Central memory CD8-positive, alpha-beta T cell (primary cell): ENCODE measurements at places on chromosomes 13 and 19.

DNA sequence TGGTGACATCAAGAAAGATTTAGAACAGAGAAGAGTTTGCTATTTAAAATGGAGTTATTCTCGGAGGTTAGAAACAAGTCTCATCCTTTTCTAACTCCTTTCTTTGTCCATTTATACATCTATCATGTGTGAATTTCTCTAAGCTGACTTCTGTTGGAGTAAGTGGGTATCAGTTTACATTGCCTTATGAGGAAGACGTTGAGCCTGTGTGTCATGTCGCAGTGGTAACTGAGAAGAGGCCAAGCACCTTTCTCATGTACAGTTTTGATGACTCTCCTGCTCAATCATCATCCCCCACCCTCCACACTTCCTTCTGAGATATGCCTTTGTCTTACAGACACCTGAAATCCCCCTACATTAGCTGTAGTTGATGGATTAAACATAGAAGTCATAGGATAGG lies 624.8 kb downstream of the LIG4 start:
- H3K4me1 ChIP-seq: no peaks in the 10 kb centered on the region
- no peak overlapping the region for H3K27ac ChIP-seq
- no peak for DNase-seq
- no peaks in the 10 kb centered on the region for H3K27me3 ChIP-seq
- no peaks in the 10 kb centered on the region for H3K36me3 ChIP-seq
- H3K4me3 ChIP-seq: no peak overlapping the region

- peaks cover 4% of the 10 kb centered on the region for H3K36me3 ChIP-seq
- peaks cover 20% of the 10 kb centered on the region for H3K4me1 ChIP-seq
- no peak overlapping the region for H3K4me3 ChIP-seq
- DNase-seq: no peak
- H3K27me3 ChIP-seq: no peaks in the 10 kb centered on the region
Measured at GRCh38 chr13:75766636-75767035, 130.5 kb downstream of the LMO7 start.

DNA sequence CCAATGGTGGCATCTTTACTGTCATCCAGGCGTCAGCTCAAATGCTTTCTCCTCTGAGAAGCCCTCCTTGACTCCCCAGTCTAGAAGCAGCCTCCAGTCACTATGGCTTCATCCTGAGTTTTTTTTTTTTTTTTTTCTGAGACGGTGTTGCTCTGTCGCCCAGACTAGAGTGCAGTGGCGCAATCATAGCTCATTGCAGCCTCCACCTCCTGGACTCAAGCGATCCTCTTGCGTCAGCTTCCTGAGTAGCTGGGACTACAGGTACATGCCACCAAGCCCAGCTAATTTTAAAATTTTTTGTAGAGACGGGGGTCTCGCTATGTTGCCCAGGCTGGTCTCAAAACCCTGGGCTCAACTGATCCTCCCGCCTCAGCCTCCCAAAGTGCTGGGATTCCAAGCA lies 4.2 kb downstream of the NRTN start:
- H3K27ac ChIP-seq: no peak overlapping the region
- H3K4me1 ChIP-seq: peaks cover 6% of the 10 kb centered on the region
- peaks cover 6% of the 10 kb centered on the region for H3K27me3 ChIP-seq
- peaks cover 13% of the 10 kb centered on the region for H3K36me3 ChIP-seq
- no peak overlapping the region for H3K4me3 ChIP-seq

DNA sequence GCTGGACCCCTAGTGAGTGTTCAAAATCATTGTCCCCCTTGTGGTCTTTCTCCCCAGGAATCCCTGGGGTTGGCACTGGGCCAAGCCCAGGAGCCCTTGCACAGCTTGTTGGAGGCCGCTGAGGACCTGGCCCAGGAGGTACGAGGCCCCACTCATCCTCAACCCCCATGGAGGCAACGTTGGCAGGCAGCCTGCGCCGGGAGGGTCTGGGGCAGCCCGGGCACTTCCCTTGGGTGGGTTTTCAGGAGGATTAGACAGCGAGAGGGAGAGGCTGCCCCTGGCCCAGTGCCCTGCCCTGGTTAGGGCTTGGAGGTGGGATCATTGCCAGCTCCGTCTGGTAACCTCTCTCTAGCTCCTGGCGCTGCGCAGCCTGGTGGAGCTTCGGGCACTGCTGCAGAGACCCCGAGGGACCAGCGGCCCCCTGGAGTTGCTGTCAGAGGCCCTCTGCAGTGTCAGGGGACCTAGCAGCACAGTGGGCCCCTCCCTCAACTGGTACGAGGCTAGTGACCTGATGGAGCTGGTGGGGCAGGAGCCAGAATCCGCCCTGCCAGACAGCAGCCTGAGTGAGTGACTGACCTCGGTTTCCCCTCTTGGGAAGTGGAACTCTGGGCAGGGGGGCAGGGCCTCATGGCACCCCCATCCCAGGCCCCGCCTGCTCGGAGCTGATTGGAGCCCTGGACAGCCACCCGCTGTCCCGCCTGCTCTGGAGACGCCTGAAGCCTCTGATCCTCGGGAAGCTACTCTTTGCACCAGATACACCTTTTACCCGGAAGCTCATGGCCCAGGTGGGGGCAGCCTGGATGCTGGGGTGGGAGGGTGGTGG lies 3.0 kb downstream of the ABCA7 start:
- peak overlapping the region; percentile 31 for H3K4me3 ChIP-seq
- peaks cover 32% of the 10 kb centered on the region for H3K4me1 ChIP-seq
- H3K27me3 ChIP-seq: no peaks in the 10 kb centered on the region
- no peak for DNase-seq
- no peak overlapping the region for H3K27ac ChIP-seq
- peaks cover 38% of the 10 kb centered on the region for H3K36me3 ChIP-seq

- no peak overlapping the region for H3K4me3 ChIP-seq
- no peak for DNase-seq
- peaks cover 1% of the 10 kb centered on the region for H3K36me3 ChIP-seq
- H3K4me1 ChIP-seq: no peaks in the 10 kb centered on the region
Measured at GRCh38 chr13:80255946-80256345, 85.0 kb downstream of the SPRY2 start.

GRCh38 chr19:46487178-46487801 lies 8.4 kb downstream of the PNMA8B start:
- peaks cover 5% of the 10 kb centered on the region for H3K36me3 ChIP-seq
- peaks cover 96% of the 10 kb centered on the region for H3K27me3 ChIP-seq
- H3K27ac ChIP-seq: no peak overlapping the region
- H3K4me3 ChIP-seq: no peak overlapping the region
- no peak for DNase-seq

DNA sequence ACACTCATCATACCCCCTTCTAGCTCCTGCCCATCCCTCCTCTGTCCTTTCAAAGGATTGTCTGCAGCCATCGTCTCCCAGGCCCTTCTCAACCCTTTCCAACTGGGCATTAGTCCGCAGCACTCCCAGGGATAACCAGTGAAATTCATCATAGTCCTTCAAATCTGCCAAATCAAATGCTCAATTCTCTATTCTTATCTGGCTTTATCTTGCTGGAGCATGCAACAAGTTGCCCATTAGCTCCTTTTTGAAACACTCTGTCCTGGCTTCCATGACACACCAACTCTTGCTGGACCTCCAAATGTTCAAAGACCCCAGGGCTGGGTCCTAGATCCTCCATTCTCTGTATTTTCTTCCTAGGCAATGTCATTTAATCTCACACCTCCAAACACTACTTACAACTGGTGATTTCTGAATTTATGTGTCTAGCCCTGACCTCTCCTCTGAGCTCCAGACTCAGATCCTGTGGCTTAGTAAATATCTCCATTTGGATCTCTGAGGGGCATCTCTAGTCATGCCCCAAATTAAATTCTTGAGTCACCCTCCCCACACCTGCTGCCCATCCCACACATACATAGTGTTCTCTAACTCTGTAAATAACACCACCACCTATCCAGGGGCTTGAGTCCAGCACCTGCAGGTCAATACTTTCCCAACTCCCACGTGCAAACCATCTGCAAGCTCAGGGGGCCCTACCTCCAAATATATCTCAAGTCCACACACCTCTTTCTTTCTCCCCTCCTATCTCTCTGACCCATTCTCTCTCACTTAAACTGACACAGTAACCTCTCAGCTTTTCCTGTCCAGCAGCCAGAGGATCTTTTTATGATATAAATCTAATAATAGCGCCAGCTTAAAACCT lies 9.1 kb upstream of the ANKRD10 start:
- no peaks in the 10 kb centered on the region for H3K36me3 ChIP-seq
- peaks cover 5% of the 10 kb centered on the region for H3K4me1 ChIP-seq
- no peak for DNase-seq
- H3K4me3 ChIP-seq: no peak overlapping the region
- peaks cover 79% of the 10 kb centered on the region for H3K27me3 ChIP-seq
- no peak overlapping the region for H3K27ac ChIP-seq

DNA sequence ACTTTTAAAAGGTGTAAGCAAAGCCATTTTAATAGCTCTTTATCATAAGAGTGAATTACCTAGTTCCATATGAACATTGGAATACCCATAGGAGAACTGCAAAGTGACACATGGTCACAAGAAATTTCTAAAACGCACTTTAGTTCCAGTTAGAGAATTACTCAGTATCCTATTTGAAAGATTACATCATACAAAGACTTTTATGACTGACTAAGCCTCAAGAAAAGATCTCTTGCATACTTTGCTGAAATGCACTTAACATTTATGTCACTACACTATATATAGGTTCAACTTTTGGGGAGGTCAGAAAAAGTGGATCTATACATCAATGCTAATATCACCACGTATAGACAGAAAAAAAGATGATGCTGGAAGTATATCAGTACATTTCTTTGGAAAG lies 7.1 kb downstream of the PCDH9 start:
- H3K4me1 ChIP-seq: no peaks in the 10 kb centered on the region
- no peak for DNase-seq
- H3K36me3 ChIP-seq: no peaks in the 10 kb centered on the region
- no peaks in the 10 kb centered on the region for H3K27me3 ChIP-seq
- no peak overlapping the region for H3K27ac ChIP-seq

GRCh38 chr19:50002386-50002960 lies 22.7 kb downstream of the VRK3 start:
- DNase-seq: no peak
- H3K4me1 ChIP-seq: peaks cover 20% of the 10 kb centered on the region
- H3K27me3 ChIP-seq: no peaks in the 10 kb centered on the region
- no peak overlapping the region for H3K27ac ChIP-seq

- no peak overlapping the region for H3K4me3 ChIP-seq
- H3K27me3 ChIP-seq: no peaks in the 10 kb centered on the region
- DNase-seq: no peak
- peaks cover 32% of the 10 kb centered on the region for H3K4me1 ChIP-seq
- no peak overlapping the region for H3K27ac ChIP-seq
Measured at GRCh38 chr19:14526423-14526822, 3.0 kb upstream of the TECR start.

- peak overlapping the region; percentile 19 for H3K27ac ChIP-seq
- H3K4me3 ChIP-seq: no peak overlapping the region
- peak; percentile 67 for DNase-seq
- H3K4me1 ChIP-seq: peaks cover 12% of the 10 kb centered on the region
Measured at GRCh38 chr19:51158474-51159129, 16.5 kb downstream of the SIGLEC7 start.

DNA sequence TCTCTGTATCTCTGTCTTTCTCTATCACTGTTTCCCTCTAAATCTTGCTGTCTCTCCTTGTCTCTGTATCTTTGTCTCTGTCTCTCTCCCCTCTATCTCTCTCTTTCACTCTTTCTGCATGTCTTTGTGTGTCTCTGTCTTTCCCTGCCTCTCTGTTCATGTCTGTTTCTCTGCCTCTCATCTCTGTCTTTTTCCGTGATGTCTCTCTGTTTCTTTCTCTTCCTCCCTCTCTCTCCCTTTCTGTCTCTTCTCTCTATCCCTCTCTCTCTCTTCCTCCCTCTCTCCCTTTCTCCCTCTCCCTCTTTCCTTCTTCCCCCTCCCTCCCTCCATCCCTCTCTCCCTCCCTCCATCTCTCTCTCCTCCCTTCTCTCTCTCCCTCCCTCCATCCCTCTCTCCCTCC lies 56.7 kb upstream of the NFIC start:
- H3K27ac ChIP-seq: no peak overlapping the region
- DNase-seq: no peak
- H3K4me3 ChIP-seq: no peak overlapping the region
- H3K36me3 ChIP-seq: no peaks in the 10 kb centered on the region

DNA sequence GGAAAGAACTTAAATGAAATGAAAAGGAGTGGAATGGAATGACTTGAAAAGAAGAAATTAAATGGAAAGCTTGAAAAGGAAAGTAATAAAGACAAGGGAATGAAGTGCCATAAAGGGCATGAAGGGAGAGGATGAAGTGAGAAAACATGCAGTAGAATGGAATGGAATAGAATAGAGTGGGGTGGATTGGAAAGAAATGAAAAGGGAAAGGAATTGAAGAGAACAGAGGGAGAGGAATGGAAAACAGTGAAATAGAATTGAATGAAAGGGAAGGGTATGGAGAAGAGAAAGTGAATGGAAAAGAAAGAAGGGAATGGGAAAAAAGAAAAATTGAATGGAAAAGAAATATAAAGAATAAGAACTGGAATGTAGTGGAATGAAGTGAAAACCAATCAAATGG lies 9.2 kb upstream of the ZNF180 start:
- no peak overlapping the region for H3K4me3 ChIP-seq
- no peaks in the 10 kb centered on the region for H3K36me3 ChIP-seq
- no peak overlapping the region for H3K27ac ChIP-seq
- peaks cover 75% of the 10 kb centered on the region for H3K27me3 ChIP-seq
- H3K4me1 ChIP-seq: no peaks in the 10 kb centered on the region

- H3K36me3 ChIP-seq: peaks cover 68% of the 10 kb centered on the region
- H3K27ac ChIP-seq: peak overlapping the region; percentile 95
- H3K4me3 ChIP-seq: peak overlapping the region; percentile 84
- peaks cover 59% of the 10 kb centered on the region for H3K4me1 ChIP-seq
- H3K27me3 ChIP-seq: no peaks in the 10 kb centered on the region
Measured at GRCh38 chr19:40756502-40757110, 5.6 kb downstream of the SNRPA start.

DNA sequence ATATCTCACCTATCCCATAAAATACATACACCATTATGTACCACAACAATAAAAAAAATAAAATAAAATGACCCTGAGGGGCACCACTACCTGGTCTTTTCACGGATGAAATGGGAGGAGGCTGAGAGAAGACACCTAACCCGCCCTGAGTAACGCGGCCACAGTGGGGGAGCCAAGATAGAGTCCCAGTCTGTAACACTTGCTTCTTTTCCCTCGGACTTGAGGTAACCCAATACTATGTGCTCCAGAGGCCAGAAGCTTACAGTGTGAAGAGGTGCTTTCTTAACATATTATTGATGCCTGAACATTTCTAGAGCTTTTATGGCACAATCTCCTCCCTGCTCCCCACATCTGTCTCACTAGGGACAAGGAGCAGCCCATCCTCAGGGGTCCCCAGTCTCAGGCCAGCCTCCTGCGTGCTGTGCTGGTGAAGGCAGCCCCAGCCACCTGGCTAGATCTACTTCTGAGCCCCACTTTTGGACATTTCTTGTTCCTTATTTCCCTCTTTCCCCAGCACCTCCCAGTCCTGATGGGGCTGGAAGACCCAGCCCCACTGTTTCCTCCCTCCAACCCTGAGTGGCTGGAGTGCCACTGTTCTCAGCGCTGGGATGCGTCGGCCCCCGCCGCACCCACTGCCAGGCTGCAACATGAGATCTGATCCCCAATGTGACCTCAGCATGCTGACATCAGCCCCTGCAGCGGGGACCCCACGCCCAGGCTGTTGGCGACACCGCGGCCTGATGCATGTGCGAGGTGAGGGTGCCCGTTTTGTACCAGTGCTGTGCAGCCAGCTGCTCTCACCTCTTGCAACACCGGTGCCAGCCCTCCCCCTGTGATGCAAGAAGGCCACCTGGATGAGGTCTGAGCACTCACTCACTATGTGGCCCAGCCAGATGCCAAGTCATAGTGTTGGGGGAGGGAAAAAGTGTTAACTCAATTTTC lies 143.3 kb downstream of the DCLK1 start:
- DNase-seq: no peak
- no peaks in the 10 kb centered on the region for H3K36me3 ChIP-seq
- H3K27me3 ChIP-seq: no peaks in the 10 kb centered on the region
- no peaks in the 10 kb centered on the region for H3K4me1 ChIP-seq
- no peak overlapping the region for H3K4me3 ChIP-seq
